ENCODE measurements at places on chromosomes 3 and 15.

DNA sequence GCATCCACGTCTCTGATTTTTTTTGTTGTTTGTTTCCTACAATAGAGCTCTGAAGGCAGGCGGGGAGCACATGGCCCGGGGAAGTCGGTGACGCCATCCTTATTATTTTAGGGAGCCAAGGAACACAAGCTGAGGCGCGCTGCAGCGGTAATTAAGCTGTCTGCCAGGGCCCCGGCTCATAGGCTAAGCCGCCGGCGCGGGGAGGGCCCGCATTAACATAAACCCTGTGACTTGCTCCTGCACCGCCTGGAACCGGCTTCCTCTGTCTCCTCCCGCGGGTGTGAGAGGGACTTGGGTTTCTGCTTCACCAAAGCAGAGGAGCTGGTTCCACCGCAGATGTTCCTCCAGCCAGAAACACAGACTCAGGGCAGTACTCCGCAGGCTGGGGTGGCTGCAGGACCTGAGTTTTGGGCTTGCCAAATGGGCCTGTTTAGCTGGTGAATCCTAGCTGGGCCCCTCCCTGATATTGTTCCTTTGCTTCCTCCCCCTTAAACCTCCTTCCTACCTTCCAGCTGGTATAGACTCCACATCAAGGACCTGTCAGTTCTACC, 25.3 kb downstream of the ANP32A start:
- DNase-seq = peak; percentile 91

DNA sequence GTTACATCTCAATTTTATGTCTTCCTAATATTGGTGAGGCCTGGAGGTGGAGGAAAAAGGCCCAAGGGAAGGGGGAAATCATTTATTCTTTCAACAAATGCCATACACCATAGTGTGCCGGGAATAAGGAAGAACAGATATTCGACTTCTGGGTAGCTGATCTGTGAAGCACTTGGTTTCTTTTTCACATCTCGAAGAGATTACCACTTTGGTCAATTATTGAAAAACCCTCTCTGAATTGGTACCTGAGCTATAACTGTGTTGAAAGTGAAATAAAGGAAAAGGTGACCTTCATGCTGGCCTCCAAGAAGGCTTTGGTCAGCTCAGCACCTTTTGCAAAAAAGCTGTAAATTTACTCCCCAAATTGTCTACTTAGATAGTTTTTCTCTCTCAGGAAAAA, 14.2 kb upstream of the MB21D2 start:
- no peak for DNase-seq

DNA sequence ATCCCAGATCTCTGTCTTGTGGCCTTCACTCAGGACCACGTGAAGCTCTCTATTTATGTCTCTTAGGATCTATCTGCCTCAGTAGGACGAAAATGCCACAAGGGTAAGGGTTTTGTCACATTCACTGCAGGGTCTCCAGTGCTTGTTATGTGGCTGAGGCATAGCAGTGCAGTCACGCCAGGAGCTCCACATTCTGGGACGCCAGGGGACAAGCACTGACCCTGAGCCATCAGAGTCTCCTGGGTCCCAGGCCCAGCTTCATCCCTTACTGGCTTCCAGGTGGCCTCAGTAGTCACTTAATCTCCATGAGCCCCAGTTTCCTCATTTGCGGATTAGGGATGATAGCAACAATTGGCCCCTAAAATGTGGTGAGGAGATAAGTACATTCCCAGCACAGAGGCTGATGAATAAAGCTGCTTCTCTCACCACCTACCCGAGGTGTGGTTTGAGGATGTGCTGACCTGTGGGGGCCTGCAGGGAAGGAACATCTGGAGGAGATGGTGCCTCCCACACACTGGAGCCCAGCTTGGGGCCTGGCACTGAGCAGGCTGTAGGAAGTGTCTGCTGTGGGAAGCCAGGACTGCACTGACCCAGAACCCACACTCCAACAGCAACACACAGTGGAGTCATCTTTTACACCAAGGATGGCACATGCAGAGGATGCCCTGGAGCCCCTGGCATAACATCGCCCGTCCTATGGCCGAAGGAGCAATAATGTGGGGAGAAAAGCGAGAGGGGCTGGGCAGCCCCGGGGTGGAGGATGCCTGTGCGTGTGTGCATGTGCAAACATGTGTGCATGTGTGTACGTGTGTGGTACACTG, 93.2 kb upstream of the IQSEC1 start:
- no peak for DNase-seq

DNA sequence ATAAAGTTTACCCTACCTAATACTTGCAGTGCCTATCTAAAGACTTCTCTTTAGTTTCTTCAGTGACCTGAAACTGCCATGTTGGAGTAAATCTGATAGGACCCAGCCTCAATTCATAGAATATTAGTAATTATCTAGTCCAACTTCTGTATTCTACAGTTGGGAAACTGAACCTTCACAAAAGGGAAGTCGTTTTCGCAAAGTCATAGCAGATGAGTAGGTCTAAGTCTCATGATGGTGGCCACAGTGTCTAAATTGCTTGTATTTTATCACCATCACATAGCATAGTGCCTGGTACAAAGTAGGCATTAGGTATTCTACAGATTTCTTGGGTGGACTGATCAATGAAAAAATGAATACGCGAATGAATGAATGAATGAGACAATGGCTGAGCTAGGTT, 8.4 kb downstream of the GMNC start:
- no peak for DNase-seq

- no peak for DNase-seq
These were observed 11.0 kb downstream of the MRPL3 start for GRCh38 chr3:131491775-131492174.

DNA sequence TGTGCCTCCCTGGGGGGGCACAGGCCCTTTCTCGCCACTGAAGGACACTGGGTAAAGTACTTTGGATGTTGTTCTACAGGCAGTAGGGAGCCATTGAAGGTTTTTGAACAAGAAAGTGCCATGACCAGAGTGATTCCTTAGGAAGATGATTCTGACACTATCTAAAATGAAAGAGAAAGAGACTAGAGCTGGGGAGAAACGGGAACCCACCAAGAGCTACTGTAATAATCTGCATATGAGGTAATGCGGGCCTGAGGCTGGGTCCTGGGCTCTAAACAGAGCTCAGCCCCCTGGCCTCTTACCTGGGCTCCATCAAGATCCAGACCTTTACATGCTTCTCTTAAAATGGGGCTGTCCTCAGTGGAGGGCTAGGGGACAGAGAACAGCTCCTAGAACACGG, 24.9 kb downstream of the GRK7 start:
- DNase-seq = no peak

DNA sequence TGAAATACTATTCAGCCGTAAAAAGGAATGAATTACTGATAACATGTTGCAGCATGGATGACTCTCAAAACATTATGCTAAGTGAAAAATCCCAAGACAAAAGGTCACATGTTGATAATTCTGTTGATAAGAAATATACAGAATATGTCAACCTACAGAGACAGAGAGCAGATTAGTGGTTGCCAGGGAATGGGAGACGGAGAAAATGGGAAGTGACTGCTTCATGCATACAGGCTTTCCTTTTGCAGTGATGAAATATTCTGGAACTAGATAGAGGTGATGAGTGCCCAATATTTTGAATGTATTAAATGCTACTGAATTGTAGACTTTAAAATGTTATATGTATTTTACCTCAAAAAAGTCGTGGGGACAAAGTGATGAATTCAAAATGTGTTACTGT, 56.2 kb downstream of the ABHD2 start:
- DNase-seq = no peak

GRCh38 chr15:48031466-48031865, 89.3 kb upstream of the SLC24A5 start:
- DNase-seq = no peak

All from NT2/D1 (cell line).